Activated CD8-positive, alpha-beta memory T cell treated with anti-CD3 and anti-CD28 coated beads for 1 hour (primary cell): ENCODE measurements at places on chromosomes 2 and 18.

DNA sequence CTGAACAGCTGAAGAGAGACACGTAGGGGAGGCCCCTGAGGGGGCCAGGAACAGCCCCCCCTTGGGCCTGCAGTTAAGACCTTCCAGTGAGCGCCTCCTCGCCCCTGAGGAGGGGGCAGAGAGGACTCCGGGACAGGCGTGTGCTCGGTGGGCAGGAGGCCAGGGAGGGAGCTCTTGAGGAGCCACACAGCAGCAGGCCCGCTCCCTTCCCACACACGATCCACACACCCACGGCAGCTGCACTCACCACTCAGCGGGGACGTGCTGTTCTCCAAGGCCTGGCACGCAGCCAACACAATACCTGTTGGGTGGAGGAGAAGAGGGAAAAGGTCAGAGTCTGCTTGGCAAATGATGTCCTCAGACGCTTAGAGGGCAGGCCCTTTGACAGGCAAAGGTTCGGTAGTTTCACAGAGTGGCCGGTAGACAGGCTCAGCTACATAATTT, 39.0 kb downstream of the TGFA start:
- DNase-seq, result no peak

- peak; percentile 23 for DNase-seq
These were observed 217.2 kb downstream of the TNS1 start for GRCh38 chr2:217785544-217786045.

DNA sequence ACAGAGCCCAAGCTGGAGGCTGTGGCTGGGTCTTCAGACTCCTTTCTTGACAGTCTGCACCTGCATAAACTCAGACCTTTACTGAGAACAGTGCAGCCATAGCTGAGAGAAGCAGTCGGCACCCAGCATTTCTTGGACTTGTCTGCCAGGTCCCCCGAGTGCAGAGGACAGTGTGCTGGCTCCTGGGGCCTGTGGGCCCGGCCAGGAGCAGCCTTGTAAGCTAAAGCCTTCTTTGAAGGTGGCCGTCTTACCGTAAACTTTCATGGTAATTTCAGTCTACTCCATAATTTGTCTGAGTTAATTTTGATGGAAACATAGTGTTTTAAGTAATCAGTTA, 70.9 kb downstream of the LRRFIP1 start:
- no peak for DNase-seq

- DNase-seq, result no peak
These were observed 296.7 kb downstream of the TNS1 start for GRCh38 chr2:217706095-217706494.

DNA sequence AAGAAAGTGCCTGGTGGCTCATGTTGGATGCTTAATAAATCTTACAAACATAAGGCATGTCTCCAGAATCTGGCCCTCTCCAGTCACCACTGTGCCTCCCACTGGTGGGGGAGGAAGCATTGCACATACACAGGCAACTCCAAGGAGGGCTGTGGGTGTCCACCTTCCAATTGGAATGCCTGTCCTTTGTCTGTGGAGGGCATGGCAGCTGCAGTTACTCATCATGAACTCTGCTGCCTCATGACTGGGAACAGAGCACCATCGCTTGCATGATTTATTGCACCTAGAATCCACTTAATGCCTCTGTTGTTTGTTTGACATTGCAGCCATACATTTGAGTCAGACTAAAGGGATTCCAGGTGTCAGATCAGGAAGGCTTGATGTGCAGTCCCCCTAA, 278.9 kb downstream of the PRKCE start:
- DNase-seq, result no peak

DNA sequence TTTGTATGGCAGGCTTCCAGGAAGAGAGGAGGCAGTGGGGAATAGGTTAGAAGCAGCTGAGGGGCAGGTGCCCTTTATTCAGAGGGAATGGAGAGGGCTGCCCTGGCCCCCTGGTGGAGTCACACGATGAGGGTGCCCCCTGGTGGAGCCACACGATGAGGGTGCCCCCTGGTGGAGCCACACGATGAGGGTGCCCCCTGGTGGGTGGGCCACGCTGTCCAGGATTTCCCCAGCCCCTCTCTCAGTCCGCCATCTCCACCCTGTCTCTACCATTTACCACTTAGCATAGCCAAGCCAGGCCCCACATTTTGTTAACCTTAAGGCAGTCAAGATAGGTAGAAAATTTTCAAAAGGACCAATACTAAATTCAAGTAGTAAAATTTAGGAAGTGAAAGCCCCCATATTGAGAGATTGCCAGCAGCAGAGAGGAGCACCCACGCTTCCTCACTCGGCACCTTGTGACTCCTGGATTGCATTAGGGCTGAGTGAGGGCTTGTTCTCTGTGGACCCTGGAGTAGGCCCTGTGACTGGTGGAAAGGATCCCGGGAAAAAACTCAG, 10.4 kb upstream of the FAM228A start:
- DNase-seq, result no peak

GRCh38 chr18:51123936-51124486, 73.5 kb downstream of the MEX3C start:
- DNase-seq, result no peak

DNA sequence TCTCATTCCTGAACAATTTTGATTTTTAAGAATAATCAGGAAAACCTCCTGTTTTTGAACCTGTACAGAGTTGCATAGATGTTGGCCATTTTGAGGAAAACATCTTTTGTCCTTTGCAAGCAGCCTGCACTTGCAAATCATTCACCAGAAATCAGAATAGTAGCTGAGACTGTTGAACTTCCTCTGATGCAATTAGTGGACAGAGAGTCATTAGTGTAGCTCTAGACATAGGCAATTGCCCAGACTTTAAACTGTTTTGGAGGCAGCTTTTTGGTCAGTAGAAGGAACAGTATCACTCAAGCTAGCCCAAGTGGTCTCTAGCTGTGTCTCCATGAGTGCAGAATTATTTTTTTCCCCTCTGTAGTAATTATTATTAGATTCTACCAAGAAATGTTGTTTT, 326.1 kb downstream of the PIK3C3 start:
- no peak for DNase-seq

DNA sequence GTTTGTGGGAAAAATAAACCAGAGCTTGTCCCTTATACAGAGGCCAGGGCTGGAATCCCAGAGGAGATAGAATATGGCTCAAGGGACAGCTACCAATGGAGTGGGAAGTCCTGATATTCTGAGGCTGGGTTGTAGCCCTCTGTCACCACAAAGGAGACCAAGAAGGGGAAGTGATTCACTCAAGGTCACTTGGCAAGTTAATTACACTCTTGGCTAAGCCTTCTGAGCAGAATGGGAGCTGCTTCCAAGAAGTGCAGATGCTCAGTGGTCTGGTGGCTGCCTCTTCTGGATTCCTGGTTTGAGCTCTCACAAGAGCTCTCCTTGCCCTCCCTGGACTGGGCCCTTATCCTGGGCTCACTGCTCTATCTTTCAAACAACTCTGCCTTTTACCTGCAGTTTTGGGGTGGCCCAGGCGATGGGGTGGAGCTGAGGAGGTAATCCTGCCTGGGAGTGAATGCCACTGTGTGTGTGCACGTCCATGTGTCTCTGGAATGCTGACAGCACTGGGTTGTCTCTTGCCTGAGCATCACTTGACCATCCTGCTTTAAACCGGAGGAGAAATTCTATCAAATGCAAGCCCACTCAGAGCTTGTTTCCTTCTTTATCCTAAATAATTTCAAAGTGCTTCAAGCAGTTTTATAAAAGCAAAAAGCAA, 168.2 kb downstream of the KCNS3 start:
- DNase-seq, result no peak

- no peak for DNase-seq
These were observed 45.0 kb downstream of the SDC1 start for GRCh38 chr2:20179755-20180594.

DNA sequence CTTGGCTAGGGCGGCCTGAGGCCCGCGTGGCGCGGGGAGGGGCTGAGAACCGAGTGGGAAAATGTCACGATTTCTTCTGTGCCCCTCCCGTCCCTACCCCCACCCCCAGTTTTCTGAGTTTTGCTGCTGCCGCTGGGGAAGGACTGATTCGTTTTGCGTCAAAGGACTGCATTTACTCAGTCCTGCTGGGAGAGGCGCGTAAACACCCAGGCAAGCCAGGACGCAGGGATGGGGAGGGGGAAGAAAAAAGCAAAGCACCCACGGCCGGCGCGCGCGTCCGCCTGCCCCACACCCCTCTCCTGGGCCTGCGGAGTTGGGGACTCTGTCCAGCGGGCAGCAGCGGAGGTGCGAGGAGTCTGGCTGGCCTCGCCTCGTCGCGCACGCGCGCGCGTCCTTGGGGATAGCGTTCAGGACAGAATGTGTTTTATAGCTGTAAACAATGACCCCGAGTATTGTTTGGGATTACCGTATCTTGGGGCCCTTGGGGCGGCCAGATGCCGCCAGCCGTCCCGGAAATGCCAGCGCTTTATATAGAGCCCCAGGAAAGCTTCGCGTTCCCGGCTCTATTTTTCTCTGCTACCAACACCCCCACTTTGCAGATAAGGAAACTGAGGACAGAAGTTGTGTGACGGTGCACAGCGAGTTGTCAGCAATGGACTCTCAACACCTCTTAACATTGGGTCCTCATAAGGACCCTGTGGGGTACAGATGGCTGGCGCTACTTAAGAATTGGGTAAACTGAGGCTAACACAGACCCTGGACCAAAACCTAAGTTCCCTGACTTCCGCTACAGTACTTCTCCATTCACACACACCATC, 1.7 kb upstream of the FOSL2 start:
- DNase-seq, result no peak

DNA sequence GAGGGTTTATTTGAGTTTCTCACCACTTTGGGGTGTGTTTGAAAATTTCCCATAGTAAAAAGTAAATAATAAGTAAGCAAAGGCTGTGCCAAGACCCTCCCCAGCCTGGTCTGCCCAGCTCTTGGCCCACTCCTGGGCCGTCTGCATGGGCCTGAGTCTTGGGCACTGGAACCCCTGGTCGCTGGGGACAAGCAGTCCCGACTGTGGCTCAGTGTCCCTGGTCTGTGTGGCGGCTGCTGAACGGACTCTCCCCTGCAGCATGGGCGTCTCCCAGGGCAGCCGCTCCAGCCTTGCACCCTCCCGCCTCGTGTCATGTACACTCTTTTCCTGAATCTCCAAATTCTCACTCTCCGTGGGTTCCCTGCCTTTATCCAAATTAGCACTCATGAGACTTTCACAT, 7.2 kb upstream of the ASPRV1 start:
- no peak for DNase-seq

DNA sequence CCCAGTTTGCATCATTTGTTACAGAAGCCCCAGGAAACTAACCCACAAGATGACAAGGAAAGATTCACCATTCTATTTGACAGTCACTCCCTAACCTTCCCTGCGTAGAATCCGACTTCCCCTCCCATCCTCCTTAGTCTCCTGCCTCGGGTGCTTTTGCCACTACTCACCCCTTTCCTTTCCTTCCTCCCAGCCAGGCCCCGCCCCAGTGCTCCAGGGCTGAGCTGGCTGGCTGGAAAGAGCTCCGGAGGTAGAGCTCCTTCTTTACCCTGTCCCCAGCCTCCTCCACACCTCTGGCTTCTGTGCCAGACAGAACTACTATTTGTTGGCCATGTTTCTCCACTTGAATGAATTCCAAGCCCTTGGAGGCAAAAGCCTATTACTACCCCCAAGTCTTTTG, 317.6 kb upstream of the NCKAP5 start:
- no peak for DNase-seq

DNA sequence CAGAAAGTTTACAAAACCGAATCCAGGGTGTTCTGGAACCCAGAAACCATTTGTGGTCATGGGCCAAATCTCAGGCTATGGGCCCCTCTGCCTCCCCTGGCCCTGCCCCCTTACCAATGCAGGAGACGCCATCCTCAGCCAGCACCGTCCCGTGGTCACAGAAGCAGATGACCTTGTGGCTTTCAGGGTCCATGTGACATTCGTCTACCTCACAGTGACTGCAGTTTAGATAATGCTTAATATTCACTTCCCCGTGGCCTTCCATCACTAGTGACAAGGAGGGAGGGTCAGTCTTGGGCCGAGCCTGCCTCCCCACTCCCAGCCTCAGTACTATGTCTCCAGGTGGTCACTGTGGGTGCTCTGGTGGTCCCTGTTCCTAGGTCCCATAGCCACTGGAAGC, 111.6 kb downstream of the CLIP4 start:
- DNase-seq, result no peak

GRCh38 chr2:197852108-197852507, 47.7 kb downstream of the PLCL1 start:
- no peak for DNase-seq

DNA sequence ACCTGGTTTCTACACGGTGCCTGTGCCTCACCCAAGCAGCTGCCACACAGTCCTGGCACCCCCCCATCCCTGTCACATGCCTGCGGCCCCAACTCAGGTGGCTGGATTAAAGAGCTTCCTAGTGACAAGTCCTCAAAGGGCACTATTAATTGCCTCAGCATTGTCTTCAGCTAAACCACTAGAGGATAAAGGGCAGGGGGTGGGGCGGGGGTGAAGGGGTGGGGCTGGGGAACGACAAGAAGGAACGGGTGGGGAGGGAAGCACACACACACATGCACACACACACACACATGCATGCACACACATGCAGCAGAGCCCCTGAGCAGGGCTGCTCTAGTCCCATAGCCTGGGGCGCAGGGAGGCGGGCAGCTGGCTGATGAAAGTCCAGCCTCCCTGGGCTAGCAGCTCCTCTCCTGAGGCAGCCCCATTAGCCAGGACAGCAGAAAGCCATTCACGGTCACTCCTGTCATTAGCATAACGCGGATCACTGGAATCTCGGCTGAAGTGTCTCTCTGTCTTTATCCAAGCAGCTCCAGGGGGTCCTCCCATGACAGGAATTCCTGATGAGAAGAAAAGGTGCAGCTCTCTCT, 7.4 kb upstream of the TEX261 start:
- DNase-seq, result no peak

DNA sequence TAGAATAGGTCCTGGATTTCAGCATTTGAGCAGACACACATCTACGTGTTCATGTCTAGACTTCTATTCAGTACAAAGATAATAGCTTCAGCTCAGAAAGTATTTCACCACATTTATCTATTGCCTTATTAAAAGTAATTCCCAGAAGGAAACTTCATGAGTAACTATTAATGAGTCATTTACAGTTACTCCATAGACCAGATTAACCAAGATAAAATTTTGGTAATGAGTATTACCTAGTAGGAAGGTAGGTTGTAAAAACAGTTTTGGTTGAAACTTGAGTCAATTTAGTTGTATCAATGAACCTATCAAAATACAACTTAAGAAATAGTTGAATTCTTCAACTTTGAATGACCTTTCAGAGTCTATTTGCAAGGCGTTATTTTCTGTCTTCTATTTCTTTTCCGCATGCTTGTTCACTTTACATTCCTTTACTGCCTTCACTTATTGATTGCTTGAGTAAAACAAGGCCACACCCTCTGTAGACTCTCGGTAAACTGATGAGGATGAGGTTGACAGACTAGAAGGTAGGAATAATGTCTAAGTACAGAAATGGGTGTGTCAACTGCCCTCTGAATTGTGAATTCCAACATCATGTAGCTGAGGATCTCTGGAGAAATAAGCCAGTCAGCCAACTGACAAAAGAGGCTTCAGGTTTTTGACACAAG, 1165.6 kb upstream of the ZEB2 start:
- DNase-seq, result no peak

- no peak for DNase-seq
These were observed 24.3 kb downstream of the SMAD7 start for GRCh38 chr18:48926420-48926857.

GRCh38 chr2:15667809-15668556, 76.3 kb downstream of the DDX1 start:
- no peak for DNase-seq
